Germinal center (tissue), 1 donor: ENCODE measurements at places on chromosomes 6 and 20.

- no peak for DNase-seq
These were observed 74.1 kb downstream of the PLEKHG1 start for GRCh38 chr6:150673720-150674346.

GRCh38 chr6:110270165-110270564 is 88.0 kb downstream of the METTL24 start:
- no peak for DNase-seq

- DNase-seq = no peak
These were observed 8.5 kb upstream of the CST3 start for GRCh38 chr20:23646106-23646873.

- no peak for DNase-seq
These were observed 116.6 kb downstream of the CBLN4 start for GRCh38 chr20:55888685-55889084.

GRCh38 chr6:166852451-166852975 is 103.8 kb downstream of the RNASET2 start:
- no peak for DNase-seq

DNA sequence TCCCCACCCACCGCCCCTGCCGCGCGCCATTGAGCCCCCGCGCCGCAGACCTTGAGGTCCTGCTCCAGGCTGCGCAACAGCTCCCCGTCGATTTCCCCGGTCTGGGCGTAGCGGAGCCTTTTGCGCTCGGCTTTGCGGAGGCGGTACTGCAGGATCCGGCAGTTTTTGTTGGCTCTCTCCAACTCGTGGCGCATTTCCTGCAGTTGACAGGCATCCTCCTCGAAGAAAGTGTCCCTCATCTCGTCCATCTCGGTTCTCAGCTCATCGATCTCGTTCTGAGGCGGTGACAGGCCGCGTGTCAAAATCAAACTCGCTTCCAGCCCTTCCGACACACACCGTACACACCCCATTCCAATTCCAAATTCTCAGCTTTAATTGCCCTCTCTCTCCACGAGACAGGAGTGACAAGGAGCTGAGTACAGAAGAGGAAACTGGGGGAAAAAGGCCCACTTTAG is 4.3 kb downstream of the MTCL3 start:
- no peak for DNase-seq

- no peak for DNase-seq
These were observed 358.5 kb downstream of the CBLN4 start for GRCh38 chr20:55646851-55647250.

DNA sequence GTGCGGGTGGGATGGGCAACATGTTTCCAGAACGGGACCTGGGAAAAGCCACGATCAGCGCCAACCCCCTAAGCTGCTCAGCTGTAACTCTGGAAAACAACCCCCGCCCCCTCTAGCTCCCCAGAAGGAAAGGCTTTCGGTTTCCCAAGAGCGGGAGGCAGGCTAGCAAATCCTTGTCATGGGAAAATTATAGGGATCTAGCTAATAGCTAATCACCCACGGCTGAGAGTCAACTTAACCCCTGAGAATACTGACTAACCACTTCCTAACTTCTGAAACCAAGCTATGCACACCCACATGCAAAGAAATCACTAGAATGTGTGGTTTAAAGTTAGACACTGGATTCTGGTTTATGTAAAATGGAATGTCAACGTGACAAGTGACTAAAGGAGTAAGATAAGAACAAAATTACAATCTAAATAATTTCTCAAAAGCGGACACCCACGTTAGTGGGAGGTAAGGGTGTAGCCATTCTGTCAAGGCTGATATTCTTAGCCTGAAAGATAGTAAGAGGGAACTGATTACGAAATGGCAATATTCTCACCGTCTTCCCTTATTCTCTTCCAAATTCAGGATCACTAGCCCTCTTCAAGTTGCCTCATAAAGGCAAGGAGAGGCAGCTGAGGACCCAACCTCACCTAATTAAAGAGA is 20.1 kb downstream of the JAG1 start:
- no peak for DNase-seq
